ENCODE measurements at places on chromosomes 5 and 9.

DNA sequence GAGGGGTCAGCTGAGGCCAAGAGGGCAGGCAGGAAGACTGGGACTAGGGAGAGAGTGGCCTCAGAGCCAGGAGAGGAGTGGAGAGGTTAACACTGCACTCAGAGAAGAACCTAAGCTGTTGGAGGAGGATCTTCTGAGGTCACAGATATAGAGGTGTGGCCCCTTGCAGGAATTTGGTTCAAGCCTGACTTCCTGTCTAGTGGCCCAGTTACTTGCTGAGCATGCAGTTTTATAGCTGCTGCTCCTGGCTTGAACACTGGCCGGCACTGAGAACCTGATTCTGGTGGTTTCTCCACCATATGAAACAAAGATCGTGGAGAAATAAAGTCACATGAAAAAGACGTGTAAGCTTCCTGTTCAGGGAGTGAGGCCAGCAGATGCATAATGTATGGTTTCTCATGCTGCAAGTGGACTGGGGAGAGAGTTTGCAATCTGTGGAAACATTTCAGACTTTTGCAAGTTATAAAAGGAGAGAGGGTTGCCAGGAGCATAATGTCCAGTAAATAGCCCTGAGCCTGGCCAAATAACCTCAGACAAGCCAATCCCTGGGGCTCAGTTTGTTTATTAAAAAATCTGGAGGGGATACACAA lies 82.6 kb downstream of the GALNT10 start:
- no peak for DNase-seq

GRCh38 chr5:149801307-149801990 lies 71.3 kb downstream of the PPARGC1B start:
- DNase-seq, result no peak

GRCh38 chr5:90534922-90535321 lies 5.5 kb upstream of the LYSMD3 start:
- DNase-seq, result no peak

DNA sequence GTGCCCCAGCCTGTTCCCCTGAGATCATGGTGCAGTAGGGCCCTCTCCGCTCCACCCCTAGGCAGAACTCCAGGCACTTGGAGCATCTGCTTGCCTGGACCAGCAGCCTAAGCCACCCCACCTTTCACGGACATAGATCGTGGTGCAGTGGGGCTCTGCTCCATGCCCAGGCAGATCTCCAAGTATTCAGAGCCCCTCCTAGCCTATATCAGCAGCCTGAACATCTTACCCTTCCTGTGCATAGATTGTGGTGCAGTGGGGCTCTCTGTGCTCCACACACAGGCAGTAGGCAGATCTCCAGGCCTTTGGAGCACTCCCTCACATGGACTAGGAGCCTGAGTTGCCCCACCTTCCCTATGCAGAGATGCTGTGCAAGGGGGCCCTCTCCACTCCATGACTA lies 103.0 kb downstream of the GLIS3 start:
- DNase-seq, result no peak

- DNase-seq, result no peak
Observed at GRCh38 chr9:19108038-19108437, 5.3 kb upstream of the HAUS6 start.

GRCh38 chr9:33473643-33474352 lies at the start of gene NOL6:
Gene NOL6 (minus strand): TSS chr9:33473924. CDS start chr9:33473842, 82 bp downstream.
- peak; percentile 98 for DNase-seq

GRCh38 chr5:132812781-132813598 lies at the start of gene SOWAHA:
Gene SOWAHA (plus strand): TSS chr5:132813302. CDS start chr5:132813622, 320 bp downstream.
- DNase-seq, result peak; percentile 43

GRCh38 chr9:137515338-137515724 lies 34.9 kb downstream of the PNPLA7 start:
- no peak for DNase-seq

DNA sequence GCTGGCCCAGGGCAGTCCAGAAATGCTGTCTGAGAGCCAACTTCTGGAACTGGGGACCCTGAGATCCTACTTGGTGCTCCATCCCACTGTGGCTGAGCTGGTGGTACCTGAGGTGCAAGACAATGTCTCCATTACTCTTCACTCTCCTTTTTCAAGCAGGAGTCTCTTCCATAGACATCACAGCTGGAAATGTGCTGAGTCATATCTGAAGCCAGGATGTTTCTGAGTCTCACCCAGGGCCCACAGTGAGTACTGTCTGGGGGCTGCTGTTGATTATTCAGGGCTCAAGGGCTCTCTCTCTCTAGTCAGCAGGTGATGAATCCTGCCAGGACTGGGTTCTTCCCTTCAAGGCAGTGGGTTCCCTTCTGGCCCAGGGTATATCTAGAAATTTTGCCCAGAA lies 145.2 kb upstream of the TAS2R1 start:
- no peak for DNase-seq

GRCh38 chr5:52010454-52010853 lies 627.2 kb downstream of the ISL1 start:
- DNase-seq, result peak; percentile 80

- DNase-seq, result no peak
Observed at GRCh38 chr9:69719367-69719766, 40.4 kb downstream of the PTAR1 start.

- no peak for DNase-seq
Observed at GRCh38 chr5:138770291-138770690, 17.1 kb downstream of the CTNNA1 start.

DNA sequence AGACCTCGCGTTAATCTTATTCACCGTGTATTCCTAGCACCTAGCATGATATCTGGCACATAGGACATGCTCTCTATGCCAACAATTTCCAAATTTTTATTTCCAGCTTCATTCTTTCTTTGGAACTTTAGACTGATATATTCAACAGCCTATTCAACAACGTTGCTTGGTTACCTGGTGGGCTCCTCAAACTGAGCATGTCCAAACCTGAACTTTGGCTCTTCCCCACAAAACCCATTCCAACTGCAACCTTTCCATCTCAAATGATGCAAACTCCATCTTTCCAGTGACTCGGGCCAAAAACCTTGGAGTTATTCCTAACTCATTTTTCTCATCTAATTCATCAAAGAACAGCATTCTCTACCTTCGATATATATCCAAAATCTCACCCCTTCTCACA lies 525.2 kb downstream of the AGTPBP1 start:
- DNase-seq, result no peak

DNA sequence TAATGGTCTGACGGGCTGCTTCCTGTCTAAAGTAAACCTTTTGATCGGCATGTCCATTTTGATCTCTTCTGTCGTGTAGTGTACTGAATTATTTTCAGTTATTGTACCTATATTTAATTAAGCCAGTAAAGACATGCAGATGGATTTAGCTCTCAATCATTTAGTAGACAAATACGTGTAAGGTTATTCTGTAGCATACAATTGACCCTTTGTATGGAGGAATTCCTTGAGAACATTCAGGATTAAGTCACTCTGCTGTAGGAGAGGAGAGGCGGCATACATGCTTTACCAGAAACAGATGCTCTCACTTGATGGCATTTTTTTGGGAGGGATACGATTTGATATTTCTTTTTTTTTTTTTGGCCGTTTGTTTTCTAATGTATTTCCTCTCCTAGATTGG lies 141.0 kb downstream of the PBX3 start:
- DNase-seq, result no peak

DNA sequence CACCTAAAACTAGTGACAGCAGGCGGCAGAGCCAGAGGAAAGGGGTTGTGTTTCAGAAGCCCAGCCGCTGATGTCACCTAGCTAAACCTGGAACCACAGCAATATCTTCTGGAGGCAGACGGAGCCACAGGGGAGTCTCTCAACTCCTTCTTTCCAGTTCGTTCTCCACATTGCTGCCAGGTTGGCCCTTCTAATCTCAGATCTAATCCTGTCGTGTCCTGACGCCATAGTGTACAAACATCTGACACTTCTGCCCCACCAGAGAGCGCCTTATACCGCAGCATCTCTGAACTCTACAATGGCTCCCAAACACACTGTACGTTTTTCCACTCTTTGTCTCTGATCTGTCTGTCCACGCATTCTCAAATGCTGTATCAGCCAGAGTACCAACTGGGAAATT lies 240.0 kb downstream of the SMARCA2 start:
- DNase-seq, result no peak

- no peak for DNase-seq
Observed at GRCh38 chr9:77943057-77943456, 88.6 kb downstream of the GNAQ start.

DNA sequence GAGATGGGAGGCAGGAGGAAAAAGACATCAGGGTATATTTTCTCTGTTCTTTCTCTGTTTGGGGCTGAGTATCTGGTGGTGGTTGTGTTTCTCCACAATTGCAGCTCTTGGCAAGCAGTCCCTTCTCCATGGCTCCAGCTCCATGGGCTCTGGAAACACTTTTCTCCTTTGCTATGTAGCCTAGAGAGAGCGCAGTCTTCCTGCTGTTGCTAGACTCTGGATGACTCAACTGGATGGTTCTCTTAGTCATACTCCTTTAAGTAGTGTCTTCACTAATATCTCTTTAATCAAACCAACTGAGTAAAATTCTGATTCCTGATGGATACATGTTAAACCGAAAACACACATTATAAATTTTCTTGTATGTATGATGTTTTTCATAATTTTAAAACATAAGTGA lies 3.3 kb upstream of the PLGRKT start:
- no peak for DNase-seq

GRCh38 chr9:121026260-121026691 lies 23.8 kb downstream of the C5 start:
- no peak for DNase-seq

- peak; percentile 82 for DNase-seq
Observed at GRCh38 chr5:133245191-133246052, 193.6 kb downstream of the HSPA4 start.

- no peak for DNase-seq
Observed at GRCh38 chr9:35522700-35523099, 32.8 kb downstream of the RUSC2 start.

DNA sequence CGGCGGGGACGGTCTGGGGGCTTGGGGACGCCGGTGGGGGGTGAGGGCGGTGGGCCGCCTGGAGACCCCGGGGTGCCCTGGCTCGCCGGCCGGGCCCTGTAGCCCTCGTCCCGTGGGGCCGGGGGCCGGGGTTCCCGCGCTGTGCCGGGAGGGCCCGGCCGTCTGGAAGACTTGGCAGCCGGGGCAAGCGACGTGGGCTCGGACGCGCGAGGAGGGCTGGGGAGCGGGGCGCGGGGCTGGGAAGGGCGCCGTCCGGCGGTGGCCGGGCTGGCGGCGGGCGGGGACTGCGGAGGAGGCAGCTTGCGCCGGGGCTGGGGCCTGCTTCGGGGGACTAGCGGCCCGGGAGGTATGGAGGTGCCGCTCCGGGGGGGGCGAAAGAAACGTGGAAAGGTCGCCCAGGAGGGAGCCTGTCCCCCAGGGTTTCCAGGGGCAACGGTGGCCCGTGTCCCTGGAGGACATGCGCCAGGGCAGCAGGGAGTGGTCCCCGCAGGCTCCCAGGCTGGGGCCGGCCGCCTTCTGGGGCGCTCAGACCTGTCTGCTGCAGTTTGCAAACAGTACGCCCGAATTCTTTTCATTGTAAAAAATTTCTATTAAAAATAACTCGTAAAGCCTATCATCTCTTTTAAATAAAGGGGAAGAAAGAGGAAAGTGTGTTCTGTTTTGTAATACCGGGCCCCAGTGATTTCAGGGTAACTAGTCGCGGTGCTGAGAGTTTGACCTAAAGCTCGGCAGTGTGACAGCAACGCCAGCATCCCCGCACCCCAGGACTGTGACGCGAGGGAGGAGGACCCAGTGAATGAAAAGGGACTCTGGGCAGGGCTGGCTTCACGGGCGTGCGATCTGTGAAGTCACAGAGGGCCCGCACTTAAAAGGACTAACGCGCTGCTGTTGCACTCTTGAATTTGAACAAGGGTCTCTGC lies 752 bp upstream of the ANKH start:
- DNase-seq, result no peak

- no peak for DNase-seq
Observed at GRCh38 chr5:60226128-60226527, 332.6 kb upstream of the PDE4D start.

GRCh38 chr5:153592081-153592480 lies 101.6 kb downstream of the GRIA1 start:
- DNase-seq, result no peak

DNA sequence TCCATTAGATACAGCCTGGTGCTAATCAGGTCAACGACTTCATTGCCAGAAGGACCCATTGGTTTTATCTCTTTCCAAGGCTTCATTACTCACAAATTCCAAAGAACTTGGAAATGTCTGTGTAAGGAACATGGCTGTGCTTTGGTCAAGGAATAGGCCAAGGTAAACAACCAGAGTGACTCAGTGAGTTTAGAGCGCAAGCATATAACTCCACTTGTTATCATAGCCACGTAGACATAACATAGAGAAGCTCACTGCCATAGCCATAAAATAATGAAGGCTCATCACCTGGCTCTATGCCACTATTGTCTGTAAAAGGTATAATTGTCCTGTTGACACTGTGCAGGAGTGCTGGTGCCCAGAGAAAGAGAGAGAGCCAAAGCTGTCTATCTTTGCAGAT lies 139.3 kb upstream of the PLCXD3 start:
- DNase-seq, result no peak

DNA sequence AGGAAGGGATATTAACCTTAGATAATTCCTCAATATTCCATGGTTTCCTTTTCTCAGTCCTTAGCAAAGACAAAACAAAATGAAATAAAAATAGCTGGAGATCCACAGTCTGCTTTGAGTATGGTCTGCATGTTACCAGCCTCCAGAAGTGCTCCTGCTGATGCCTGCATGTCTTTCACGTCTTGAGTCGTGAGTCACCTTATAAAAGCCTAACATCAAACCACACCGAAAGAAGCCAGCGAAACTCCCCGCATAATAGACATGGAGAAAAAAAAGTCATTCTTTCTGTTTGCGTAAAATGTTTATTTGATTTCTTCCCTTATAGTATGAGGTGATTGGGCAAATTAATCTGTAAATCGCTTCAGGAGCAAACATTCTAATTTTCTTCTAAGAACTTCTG lies 380.5 kb downstream of the SLCO4C1 start:
- DNase-seq, result no peak
